ENCODE measurements at places on chromosomes 7 and 10.

DNA sequence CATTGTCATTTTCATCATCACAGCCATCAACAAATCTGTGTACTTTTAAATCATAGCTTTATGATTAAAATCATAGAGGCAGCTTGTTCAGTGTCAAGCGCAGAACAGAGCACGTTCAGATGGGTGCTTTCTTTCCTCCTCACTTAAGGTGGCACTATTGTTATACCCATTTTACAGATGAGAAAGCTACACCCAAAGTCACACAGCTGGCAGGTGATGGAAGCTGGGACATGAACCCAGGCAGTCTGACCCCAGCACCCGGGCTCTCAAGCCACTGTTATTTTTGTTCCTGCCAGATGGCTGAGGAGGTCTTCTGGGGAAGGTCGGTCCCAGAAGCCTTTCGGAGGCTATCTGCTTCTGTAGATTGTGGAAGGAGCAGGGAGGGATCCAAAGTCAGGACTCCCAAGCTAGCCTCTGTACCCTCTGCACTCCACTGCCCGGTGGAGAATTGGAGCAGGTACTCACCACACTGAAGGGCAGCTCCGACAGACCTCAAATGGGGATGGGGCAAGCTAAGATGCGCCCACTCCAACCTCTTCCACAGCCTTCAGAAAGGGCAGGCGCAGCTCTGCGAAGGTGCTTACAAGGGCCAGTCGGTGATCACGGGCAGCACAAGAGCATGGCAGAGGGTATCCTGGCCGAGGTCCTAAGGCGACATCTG lies 610 bp downstream of the AVPI1 start:
- no peak for DNase-seq

GRCh38 chr10:89346405-89347254 lies 18.8 kb downstream of the IFIT3 start:
- DNase-seq, result no peak

DNA sequence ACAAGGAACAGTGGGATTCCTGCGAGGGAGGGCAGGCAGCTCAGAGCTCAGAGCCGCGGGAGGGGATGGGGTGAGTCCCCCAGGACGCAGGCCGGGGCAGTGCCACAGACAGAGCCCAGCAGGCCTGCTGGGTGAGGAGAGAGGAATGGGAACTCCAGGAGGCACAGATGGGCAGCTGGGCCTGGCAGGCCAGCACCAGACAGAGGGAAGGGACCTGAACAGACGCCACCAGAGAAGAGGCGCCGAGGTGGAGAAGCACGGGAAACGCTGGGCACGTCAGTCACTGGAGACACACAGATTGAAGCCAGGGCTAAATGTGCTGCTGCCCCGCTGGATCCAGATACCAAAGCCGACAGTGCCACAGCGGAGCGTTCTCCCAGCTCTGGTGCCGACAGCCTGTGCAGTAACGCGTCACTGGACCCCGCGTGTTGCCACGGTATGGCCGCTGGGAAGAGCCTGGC lies 225.8 kb downstream of the MAD1L1 start:
- no peak for DNase-seq

GRCh38 chr7:43632746-43633145 lies 49.8 kb downstream of the STK17A start:
- no peak for DNase-seq

GRCh38 chr10:125222515-125223308 lies 62.3 kb upstream of the CTBP2 start:
- no peak for DNase-seq

GRCh38 chr7:158585721-158586498 lies 1.7 kb downstream of the PTPRN2 start:
- no peak for DNase-seq

- no peak for DNase-seq
These were observed 183.4 kb downstream of the DNAJB6 start for GRCh38 chr7:157520249-157520648.

- peak; percentile 65 for DNase-seq
These were observed 9.0 kb upstream of the POR start for GRCh38 chr7:75905785-75906604.

- DNase-seq, result no peak
These were observed 87.7 kb upstream of the CHST15 start for GRCh38 chr10:124180947-124181549.

GRCh38 chr10:62529396-62529795 lies 155.2 kb downstream of the ZNF365 start:
- no peak for DNase-seq

- DNase-seq, result no peak
These were observed at the start of gene FOXP2 for GRCh38 chr7:114414156-114415063. FOXP2 (plus strand) TSS chr7:114414815; CDS start chr7:114426512, 11,697 bp downstream.

- DNase-seq, result no peak
These were observed 186.1 kb upstream of the ZWINT start for GRCh38 chr10:56547163-56547562.

- no peak for DNase-seq
These were observed 82.6 kb downstream of the DNMBP start for GRCh38 chr10:99926925-99927720.

DNA sequence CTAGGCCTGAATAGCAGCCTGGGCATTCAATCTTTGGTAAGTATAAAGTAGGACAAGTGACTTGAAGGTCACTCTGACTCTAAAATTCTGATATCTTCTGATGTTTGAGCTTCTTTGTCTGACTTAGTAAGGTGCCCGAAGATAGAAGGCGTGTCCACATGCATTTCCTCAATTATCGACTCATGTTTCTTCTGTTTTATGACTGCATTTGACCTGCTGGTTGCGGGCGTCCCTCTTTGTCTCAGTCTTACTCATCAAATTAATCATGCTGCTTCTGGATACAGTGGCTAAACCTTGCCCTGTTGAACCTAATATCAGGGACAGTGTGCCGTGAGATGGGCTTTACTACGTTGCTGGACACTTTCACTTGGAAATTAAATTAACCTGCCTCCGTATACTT lies 534.1 kb downstream of the SDK1 start:
- DNase-seq, result no peak

- no peak for DNase-seq
These were observed 688.1 kb downstream of the SUGCT start for GRCh38 chr7:40822861-40823260.

DNA sequence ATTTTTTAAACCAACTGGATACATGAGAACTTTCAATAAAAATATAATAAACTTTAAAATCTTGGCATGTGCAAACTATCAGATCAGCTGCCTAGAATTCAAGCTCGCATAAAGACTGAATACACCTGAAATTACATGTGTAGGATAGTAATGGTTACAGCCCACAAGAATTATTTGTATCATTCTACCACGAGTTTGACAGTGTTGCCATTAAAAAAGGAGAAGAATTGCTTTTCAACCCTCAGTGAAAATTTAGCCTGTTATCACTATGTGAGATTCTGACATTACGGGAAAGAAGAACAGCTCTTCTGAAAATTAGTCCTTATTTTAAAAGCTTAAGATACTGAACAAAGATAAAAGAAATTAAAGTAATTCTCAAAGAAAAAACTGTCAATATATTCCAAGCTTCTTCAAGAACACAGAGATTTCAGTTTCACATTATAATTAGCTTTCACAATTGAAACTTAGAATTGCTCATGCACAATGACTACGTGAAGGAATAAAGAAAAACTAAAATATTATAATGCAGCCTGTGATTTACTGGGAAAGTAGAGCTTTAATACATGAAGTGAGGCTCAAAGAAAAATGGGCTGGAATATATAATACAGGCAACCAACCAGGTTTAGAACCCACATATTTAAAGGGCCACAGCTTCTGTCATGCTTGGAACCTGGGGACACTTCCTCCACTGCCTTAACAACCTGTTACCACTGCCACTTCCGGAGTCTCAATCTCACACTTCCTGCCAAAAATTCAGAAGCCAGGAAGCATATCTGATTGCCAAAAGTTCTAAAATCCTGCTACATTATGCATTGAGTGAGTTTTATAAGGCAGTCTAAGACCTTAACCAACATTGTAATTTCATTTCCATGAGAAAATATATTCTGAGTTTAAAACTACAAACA lies 23.2 kb downstream of the TPK1 start:
- DNase-seq, result no peak

DNA sequence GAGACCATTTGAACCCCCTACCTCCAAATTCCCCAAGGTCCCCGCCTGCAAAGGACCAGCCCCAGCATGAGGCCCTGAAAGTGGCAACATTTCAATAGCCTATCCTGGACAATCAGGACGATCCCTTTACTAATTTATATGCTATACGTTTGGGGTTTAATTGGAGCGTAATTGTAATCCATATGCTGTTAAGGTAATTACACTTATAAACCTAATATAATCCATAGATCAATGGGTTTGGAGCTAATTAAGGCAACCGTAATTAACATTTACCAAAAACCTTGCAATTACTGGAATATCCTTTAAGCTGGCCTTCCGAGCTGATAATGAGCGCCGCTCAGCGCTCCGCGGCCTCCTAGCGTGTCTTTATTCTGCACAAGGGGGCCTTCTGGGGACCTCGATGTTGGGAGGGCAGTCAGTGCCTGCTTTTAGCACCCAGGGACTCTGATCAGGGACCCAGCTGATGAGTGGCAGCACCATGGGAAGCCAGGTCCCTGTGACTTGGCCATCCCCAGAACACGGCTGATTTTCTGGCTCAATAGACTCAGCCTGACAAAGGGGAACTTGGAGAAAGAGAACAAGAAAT lies 91.2 kb downstream of the LHPP start:
- DNase-seq, result no peak

DNA sequence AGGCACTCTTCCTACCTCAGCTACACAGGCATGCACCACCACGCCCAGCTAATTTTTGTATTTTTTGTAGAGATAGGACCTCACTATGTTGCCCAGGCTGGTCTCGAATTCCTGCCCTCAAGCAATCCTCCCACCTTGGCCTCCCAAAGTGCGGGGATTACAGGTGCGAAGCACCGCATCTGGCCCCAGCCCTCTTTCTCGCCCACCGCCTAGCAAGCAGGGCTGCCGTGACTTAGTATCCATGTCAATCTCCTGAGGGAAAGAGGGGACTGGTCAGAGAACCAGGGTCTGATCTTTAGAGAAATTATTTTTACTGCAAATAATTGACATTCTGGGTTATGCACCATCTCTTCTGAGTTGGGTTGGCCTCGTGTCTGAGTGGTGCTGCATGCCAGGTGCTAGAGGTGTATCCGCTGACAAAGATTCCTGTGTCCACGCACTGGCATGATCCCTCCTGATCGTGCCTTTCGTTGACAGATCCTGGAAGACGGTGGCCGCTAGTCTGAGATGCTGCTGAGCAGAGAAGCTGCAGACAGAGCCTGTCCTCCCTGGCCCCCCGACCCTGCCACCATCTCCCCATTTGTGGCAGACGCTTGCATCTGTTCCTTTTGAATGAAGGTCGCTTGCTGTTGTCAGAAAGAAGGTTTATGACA lies 22.7 kb downstream of the WIPI2 start:
- DNase-seq, result no peak

DNA sequence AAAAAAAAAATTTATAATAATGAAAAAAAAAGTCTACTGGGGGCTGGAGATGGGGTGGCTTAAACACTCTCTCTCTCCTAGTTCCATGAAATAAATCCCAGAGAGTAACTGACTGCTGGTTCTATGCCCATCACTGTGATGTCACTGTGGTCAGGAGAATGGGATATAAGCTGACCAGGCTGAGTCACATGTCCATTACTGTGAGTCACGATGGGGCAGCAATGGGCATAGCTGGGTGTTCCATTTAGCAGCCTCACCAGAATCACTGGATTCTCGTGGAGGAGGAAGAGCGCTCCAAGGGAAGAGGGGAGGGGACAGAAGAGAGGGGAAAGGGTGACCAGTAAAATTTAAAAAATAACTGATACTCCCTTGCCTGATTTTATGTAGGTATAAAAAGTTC lies 37.1 kb downstream of the MASTL start:
- DNase-seq, result no peak

- DNase-seq, result peak; percentile 51
These were observed 16.2 kb upstream of the DLD start for GRCh38 chr7:107874605-107875446.

DNA sequence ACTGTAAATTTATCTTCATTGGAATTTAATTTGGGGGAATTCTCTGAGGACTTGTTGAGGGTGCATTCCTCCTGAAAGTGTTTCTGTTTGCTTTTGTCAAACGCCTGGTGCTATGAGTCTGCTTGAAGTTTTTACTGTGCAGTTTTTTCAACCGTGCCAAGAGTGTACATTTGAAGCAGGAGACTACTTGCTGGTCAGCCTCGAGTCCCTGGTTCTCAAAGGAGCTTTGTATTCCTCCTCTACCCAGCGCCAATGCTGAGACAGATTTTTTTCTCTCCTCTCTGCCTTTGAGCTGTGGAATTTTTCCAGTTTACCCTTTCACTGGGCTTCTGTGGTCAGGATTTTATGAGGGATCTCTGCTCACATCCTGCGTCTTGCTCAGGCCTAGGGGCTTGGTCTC lies 62.1 kb downstream of the NPY start:
- no peak for DNase-seq

DNA sequence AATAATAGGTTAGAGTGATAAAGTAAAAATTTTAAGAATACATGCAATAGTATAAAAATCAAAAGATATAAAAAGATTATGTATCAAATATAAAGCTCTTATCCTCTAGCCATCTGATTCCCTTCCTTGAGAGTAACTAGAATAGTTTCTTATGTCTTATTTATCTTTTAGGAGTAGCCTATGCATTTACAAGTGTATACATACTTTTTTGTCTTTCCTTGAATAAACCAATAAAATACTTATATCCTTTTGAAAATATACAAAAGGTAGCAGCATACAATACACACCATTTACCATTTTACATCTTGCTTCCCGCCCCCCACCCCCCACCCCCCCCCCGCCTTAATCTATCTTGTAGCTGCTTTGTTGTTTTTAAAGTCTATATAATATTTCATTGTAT lies 31.4 kb downstream of the AHCYL2 start:
- DNase-seq, result no peak

- no peak for DNase-seq
These were observed 34.9 kb upstream of the FOXL3 start for GRCh38 chr7:255038-255435.

GRCh38 chr10:60236869-60237524 lies 152.7 kb downstream of the ANK3 start:
- no peak for DNase-seq

DNA sequence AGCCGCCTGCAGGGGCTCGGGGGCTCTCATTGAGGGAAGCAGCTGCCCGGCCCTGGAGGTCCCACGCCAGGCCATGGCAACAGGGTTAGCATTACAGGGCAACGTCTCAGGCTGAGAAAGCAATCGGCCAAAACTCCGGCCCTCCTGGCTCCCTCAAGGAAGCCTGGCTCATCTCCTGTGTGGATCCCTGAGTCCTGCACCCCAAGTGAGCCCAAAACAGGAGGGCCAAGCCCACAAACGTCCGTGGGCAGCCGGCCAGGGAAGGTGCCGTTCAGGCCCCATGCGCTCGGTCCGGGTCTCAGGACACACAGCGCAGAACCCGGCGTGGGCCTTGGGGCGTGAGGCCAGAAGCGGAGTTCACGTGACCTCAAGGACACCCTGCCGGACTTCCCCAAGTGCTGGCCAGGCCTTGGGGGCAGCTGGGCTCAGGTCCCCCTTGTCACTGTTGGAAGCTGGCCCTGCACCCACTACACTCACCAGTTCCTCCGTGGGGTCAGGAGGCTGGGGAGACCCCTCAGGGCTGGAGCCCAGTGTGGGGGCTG lies 8.0 kb upstream of the PWWP2B start:
- DNase-seq, result no peak

GRCh38 chr7:156194813-156195212 lies 382.6 kb upstream of the SHH start:
- no peak for DNase-seq

Data from liver (tissue), 10 donors.